AML-193 (cell line): ENCODE measurements at places on chromosomes 12 and 14.

GRCh38 chr12:25241167-25242020 lies 9.3 kb downstream of the KRAS start:
- DNase-seq, result peak; percentile 30

GRCh38 chr14:94018308-94018707 lies 7.8 kb upstream of the OTUB2 start:
- DNase-seq, result no peak

- DNase-seq, result no peak
Measured at GRCh38 chr12:9041321-9041720, 52.0 kb downstream of the KLRG1 start.

DNA sequence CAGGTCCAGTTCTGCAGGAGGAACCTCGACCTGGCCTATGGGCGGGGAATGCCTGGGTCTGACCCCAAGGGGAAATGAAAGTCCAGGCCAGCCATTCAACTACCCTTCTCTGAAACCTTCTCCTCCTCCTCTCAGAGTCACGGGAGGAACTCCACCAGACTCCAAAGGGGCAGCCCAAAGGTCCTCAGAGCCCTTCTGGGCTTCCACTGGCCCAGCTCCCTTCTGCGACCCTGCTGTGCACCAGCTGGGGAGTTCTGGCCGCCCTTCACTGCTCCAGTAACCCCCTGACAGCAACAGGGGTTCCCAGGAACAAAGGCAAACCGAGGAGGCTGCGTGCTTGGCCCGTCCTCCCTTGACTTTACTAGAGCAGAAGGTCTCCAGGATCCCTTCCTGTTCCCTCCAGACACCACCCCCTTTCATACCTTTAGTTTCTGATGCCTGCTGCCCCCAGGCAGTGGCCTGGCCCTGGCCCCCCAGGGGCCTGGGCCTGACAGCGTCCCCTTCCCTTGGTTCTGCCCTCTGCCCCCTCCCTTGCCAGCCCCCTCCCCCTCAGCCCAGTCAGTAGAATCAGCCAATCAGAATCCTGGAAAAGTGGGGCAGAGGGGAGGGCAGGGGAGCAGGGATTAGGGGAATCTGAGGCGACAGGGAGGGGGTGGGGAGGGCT lies 850 bp upstream of the ZNF385A start:
- DNase-seq, result no peak

DNA sequence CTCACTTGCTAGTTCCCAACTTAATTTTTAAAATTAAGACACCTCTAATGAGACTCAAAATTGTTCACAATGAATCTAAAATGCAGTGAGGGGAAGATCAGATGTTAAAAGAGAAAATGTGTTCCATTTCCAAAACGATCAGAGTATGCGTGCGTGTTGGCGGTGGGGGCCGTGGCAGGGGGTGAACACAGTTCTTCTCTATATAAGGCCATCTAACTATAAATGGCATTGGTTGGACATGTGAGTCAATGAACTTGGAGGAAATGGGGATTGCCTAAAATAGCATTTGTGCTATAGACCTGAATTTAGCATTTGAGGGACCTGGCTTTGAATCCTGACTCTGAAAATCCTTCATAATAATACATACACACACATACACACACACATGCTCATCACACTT lies 149.4 kb downstream of the FOXN3 start:
- no peak for DNase-seq

DNA sequence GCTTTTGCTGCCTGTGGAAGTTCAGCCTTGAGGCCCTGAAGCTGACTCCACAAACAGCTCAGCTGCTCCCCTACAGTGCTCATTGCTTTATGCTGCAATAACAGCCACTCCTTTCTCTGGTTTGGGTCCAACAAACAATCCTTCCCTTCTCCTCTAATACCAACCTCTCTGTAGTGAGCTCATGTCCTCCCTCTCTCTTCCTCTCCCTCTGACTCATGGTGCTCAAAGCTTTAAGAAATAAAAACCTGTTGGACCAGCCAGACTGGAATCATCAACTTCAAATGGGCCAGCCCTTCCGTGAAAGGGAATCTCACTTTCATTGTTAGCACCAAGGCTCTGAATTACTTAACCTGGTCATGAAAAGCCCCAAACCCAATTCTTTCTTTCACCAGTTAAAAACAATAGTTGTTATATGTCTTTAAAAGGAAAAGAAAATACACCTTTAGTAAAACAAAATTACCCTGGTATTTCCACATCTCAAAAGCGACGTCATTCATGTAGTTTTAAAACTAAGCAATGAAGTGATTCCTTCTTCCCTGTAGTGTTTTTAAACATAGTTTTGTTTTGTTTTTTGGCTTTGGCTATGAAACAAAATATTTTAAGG lies 126.4 kb downstream of the DUSP6 start:
- DNase-seq, result no peak

DNA sequence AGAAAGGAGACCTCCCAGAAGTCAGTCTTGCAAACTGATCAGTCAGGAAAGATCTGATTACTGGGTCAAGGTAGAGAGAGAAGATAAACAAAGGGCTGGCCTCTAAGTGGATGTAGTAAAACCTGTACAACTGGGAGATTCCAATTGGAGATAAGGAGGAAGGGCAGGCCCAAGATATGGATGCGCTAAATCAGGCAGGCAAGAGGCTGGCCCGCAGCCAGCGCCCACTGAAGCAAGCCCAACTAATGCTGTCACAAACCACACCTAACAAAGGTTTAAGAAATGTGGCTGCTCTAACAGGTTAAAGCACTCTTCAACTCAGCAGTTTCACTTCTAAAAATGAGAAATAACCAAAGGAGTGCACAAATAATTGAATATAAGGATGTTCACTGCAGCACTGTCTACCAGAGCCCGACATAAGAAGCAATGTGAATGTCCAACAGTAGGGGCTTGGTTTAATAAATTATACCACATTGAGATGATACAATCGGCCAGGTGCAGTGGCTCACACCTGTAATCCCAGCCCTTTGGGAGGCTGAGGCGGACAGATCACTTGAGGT lies 4.7 kb downstream of the GLTP start:
- DNase-seq, result no peak

GRCh38 chr12:132170094-132170636 lies 25.9 kb downstream of the NOC4L start:
- no peak for DNase-seq

GRCh38 chr14:85625925-85626585 lies 96.1 kb downstream of the FLRT2 start:
- DNase-seq, result no peak

GRCh38 chr12:122909442-122910288 lies 13.7 kb upstream of the VPS37B start:
- no peak for DNase-seq
